ENCODE measurements at places on chromosomes 13 and 19. TPM values are rescaled to one million over a fixed set of nuclear protein-coding genes. Genes with fewer than 3 reads are reported as not detected.

PCDH20 gene
- total RNA-seq, result 0.10 TPM

ADAMTSL5 gene
- total RNA-seq, result 0.82 TPM

RHPN2 gene
- total RNA-seq, result 2.8 TPM

ZGLP1 gene
- total RNA-seq, result 1.3 TPM

ZNF626 gene
- 5.7 TPM for total RNA-seq

UPF1 gene
- 90.6 TPM for total RNA-seq

RCBTB1 gene
- 20.0 TPM for total RNA-seq

KIR2DL1 gene
- total RNA-seq, result not detected

TNFAIP8L1 gene
- 136 TPM for total RNA-seq

ZNF432 gene
- 6.1 TPM for total RNA-seq

F10 gene
- total RNA-seq, result not detected

KCNN1 gene
- total RNA-seq, result 0.41 TPM

ZNF792 gene
- 30.8 TPM for total RNA-seq

INSL3 gene
- total RNA-seq, result not detected

LRRC8E gene
- 2.8 TPM for total RNA-seq

KLK11 gene
- total RNA-seq, result not detected

ZNF430 gene
- 6.4 TPM for total RNA-seq

LHB gene
- total RNA-seq, result not detected

TNFRSF19 gene
- total RNA-seq, result 8.0 TPM

ZNF256 gene
- 3.3 TPM for total RNA-seq

CCDC8 gene
- 3.3 TPM for total RNA-seq

OLFM2 gene
- total RNA-seq, result 1.1 TPM

MBNL2 gene
- total RNA-seq, result 110 TPM

KLK14 gene
- not detected for total RNA-seq

ELSPBP1 gene
- total RNA-seq, result not detected

RXFP2 gene
- not detected for total RNA-seq

PSG6 gene
- total RNA-seq, result not detected

SPRED3 gene
- 8.5 TPM for total RNA-seq

PPP1R13L gene
- 16.2 TPM for total RNA-seq

MIR17HG gene
- total RNA-seq, result 2.4 TPM

Data from glomerular endothelial cell (primary cell).